ENCODE measurements at places on chromosomes 6 and 20. TPM values are rescaled to one million over a fixed set of nuclear protein-coding genes. Genes with fewer than 3 reads are reported as not detected.

DNA sequence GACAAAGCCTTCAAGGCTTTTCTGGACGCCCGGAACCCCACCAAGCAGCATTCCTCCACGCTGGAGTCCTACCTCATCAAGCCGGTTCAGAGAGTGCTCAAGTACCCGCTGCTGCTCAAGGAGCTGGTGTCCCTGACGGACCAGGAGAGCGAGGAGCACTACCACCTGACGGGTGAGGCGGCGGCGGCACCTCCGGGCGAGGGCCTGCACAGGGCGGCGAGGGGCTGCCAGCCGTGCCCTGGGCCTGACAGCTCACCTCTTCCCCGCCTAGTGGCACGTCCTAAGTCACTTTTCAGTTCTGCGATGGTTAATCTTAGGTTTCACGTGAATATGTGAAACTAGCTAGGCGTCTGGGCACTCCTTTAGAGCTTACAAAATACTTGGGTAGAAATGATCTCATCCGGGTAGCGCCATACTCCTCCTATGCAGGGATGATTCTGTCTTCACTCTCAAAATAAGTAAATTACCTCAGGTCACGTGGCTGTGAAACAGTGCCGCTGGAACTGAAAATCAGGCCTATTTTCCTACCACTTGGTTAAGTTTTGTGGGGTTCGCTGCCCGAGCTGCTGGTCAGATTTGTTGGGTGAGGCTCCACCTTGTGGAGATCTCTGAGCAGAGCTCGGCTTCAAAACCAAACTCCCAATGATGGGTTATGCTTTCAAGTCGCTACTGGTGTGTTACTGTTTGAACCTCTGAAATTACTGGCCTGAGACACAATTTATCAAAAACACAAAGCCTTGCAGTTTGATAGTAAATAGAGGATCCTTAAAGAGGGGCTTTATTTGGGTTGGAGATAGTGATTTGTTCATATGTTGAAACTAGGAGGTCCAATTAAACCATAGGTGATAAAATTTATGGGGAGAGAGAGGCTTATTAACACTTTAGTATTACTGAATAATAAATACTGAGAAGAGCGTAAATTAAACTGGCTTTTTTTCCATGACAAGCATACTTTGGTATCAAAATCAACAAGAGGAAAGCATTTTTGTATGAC is 15.5 kb upstream of the CLDN20 start:
- peak; percentile 47 for DNase-seq
- no peaks in the 10 kb centered on the region for H3K4me1 ChIP-seq
- H3K27ac ChIP-seq: no peak overlapping the region
- no peaks in the 10 kb centered on the region for H3K36me3 ChIP-seq
- H3K27me3 ChIP-seq: no peaks in the 10 kb centered on the region

GRCh38 chr6:145323646-145324045 is 411.7 kb downstream of the EPM2A start:
- DNase-seq: no peak
- no peak overlapping the region for H3K4me3 ChIP-seq
- no peaks in the 10 kb centered on the region for H3K36me3 ChIP-seq
- H3K27me3 ChIP-seq: no peaks in the 10 kb centered on the region
- no peaks in the 10 kb centered on the region for H3K4me1 ChIP-seq

DNA sequence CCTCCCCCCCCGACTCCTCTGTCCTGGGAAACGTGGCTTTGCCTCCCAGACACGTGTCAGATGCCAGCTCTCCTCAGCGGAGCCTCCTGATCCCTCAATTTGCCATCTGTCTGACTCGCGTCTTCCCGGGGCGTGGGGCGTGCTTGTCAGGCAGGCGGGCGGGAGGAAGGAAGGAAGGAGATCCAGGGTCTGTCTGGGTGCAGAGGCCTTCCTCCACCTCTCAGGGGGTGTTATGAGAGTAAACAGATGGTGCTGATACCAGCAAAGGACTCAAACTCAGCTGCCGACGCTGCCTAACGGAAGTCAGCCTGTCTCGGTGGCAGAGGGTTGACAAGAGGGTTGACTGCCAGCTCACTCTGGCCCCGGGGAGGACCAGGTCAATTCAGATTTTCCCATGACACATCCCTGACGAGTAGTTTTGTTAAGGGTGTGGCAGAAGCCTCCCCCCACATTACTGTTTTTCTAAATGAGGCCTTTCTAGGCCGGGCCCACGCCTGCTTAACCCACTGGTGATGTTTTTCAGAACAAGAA is 17.0 kb downstream of the UQCC2 start:
- H3K4me3 ChIP-seq: no peak overlapping the region
- H3K27ac ChIP-seq: peak overlapping the region; percentile 68
- H3K27me3 ChIP-seq: no peaks in the 10 kb centered on the region
- no peak for DNase-seq
- no peaks in the 10 kb centered on the region for H3K36me3 ChIP-seq
- no peaks in the 10 kb centered on the region for H3K4me1 ChIP-seq

Gene ADGRB3
- 9.9 TPM for total RNA-seq

GRCh38 chr6:45422503-45423110 is 44.9 kb upstream of the SUPT3H start:
- DNase-seq: peak; percentile 80

Gene LCA5
- total RNA-seq: 5.0 TPM

- H3K27me3 ChIP-seq: no peaks in the 10 kb centered on the region
- H3K36me3 ChIP-seq: no peaks in the 10 kb centered on the region
- H3K4me1 ChIP-seq: no peaks in the 10 kb centered on the region
- no peak for DNase-seq
- H3K27ac ChIP-seq: no peak overlapping the region
These were observed 96.3 kb upstream of the GCM1 start for GRCh38 chr6:53244958-53245357.

DNA sequence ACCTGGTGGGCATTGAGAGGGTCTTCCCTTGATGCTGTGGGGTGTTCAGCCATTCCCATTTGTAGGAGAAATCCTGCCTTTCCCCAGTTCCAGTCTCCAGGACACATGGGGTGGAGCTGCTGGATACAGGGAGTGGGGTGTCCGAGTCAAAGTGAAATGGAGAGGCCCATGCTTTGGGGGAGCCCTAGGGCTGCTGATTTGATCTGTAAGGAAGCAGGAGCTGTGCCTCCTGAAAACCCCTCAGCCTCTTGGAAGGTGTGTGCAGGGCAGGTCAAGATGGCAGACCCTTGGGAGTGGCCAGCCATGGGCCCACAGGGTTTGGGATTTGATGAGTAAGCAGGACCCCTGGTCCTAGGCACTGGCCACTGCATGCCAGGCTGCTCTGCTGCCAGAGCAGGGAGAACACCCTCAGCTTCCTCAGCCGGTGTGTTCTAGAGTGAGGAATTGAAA is 82.0 kb downstream of the SERAC1 start:
- H3K4me1 ChIP-seq: no peaks in the 10 kb centered on the region
- H3K4me3 ChIP-seq: no peak overlapping the region
- H3K27ac ChIP-seq: no peak overlapping the region

- H3K4me1 ChIP-seq: no peaks in the 10 kb centered on the region
- DNase-seq: no peak
- no peaks in the 10 kb centered on the region for H3K36me3 ChIP-seq
- no peak overlapping the region for H3K27ac ChIP-seq
These were observed 392.0 kb upstream of the SASH1 start for GRCh38 chr6:147950623-147950987.

Gene MUC22
- total RNA-seq: not detected

- peak; percentile 18 for DNase-seq
- peak overlapping the region; percentile 38 for H3K4me3 ChIP-seq
- no peak overlapping the region for H3K27ac ChIP-seq
- H3K4me1 ChIP-seq: peaks cover 12% of the 10 kb centered on the region
- H3K27me3 ChIP-seq: no peaks in the 10 kb centered on the region
These were observed 47.1 kb upstream of the ENTPD6 start for GRCh38 chr20:25148181-25148981.

DNA sequence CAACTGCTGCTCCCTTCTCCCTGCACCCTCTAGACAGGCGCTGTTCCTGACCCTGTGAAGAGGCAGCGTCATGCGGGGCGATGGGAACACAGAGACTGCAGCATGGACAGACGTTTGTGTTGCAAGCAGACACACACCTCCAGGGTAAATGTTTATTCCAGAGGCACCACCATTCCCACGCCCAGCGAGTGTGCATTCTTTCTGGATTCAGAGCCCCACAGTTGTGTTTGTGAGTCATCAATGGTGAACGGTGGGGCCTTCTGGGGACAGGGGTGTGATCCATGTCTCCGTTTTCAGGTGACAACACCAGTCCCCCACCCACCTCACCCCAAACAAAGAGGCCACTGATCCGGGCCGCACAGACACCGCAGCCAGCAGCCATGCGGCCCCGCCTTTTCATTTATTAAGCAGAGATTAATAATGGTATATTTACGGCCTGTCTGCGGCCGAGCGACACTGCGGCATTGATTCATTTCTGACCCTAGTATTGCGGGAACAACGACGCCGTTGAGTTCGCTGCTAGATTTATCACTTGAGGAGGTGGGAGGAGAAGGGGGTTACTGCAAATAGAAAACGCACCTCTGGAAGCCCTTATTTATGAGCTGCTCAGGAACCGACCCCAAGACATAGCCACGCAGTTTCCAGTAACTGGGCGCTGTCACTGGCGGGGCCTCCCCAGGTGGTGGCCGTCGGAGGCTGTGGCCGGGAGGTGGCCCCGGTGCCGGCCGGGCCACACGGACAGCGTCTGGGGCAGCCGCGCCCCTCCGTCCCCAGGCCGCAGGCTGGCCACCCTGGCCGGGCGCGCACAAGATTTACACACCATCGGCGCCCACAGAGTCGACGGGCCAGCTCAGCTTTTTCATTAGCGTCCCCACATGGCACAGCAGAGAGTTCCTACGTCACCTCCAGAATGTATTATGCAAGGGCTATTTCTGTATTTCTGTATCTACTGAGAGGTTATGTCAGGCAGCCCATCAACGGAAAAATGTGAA is 367.6 kb downstream of the THBS2 start:
- H3K27ac ChIP-seq: no peak overlapping the region
- H3K4me1 ChIP-seq: no peaks in the 10 kb centered on the region
- H3K4me3 ChIP-seq: no peak overlapping the region
- H3K27me3 ChIP-seq: no peaks in the 10 kb centered on the region
- DNase-seq: no peak

- H3K27me3 ChIP-seq: no peaks in the 10 kb centered on the region
- H3K27ac ChIP-seq: no peak overlapping the region
- no peak overlapping the region for H3K4me3 ChIP-seq
These were observed 8.7 kb downstream of the FNDC11 start for GRCh38 chr20:63562461-63563224.
